Stimulated activated CD4-positive, alpha-beta T cell treated with anti-CD3 and anti-CD28 coated beads, Interleukin-1b, Interleukin-23, amount 100 ng/mL, for 4 hours (primary cell): ENCODE measurements at places on chromosomes 3 and 15.
A peak's percentile ranks its signal among the peaks of the same experiment; 100 is the strongest.

- DNase-seq, result no peak
These were observed 55.6 kb downstream of the TMEM45A start for GRCh38 chr3:100548053-100548452.

GRCh38 chr3:45623846-45624245, 29.3 kb downstream of the LIMD1 start:
- DNase-seq, result no peak

DNA sequence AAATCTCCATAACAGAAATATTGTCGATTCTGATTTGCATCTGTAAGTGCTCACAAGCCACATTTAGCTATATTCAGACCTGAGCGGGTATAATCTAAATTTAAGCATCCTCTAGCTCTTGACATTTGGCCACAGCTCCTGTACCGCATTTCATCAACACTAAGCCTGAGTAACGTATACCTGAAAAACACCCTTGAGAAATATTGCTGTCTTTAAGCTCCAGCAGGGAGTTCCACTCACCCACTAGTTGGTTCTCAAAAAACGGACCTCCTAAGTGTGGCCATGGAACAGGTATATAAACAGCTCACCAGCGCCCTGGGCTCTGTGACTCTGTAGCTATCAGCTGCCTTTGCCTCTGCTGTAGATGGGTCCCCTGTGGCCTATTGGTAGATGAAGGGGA, 80.7 kb downstream of the ABI3BP start:
- DNase-seq, result no peak

GRCh38 chr3:93988283-93988682, 8.3 kb downstream of the ARL13B start:
- no peak for DNase-seq

DNA sequence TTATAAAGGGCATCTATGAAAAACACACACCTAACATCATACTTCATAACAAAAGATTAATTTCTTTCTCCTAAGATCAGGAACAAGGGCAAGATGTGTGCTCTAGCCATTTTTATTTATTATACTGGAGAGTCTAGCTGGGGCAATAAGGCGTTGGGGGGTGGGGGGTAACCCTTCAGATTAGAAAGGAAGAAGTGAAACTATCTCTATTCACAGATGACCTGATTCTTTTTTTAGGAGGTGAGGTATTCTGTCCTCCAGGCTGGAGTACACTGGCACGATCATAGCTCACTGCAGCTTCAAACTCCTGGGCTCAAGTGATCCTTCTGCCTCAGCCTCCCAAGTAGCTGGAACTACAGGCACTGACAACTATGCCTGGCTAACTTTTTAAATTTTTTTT, 89.5 kb upstream of the MANF start:
- DNase-seq, result no peak

DNA sequence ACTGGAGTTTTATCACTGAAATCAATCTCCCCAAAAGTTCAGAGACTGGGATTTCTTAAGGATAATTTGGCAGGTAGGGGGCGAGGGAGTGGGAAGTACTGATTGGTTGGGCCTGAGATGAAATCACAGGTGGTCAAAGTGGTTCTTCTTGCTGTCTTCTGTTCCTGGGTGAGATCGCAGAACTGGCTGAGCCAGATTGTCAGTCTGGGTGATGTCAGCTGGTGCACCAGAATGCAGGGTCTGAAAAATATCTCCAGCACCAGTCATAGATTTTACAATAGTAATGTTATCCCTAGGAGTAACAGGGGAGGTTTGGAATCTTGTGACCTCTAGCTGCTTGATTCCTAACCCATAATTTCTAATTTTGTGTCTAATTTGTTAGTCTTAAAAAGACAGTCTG, 86.7 kb upstream of the SLC25A36 start:
- no peak for DNase-seq

DNA sequence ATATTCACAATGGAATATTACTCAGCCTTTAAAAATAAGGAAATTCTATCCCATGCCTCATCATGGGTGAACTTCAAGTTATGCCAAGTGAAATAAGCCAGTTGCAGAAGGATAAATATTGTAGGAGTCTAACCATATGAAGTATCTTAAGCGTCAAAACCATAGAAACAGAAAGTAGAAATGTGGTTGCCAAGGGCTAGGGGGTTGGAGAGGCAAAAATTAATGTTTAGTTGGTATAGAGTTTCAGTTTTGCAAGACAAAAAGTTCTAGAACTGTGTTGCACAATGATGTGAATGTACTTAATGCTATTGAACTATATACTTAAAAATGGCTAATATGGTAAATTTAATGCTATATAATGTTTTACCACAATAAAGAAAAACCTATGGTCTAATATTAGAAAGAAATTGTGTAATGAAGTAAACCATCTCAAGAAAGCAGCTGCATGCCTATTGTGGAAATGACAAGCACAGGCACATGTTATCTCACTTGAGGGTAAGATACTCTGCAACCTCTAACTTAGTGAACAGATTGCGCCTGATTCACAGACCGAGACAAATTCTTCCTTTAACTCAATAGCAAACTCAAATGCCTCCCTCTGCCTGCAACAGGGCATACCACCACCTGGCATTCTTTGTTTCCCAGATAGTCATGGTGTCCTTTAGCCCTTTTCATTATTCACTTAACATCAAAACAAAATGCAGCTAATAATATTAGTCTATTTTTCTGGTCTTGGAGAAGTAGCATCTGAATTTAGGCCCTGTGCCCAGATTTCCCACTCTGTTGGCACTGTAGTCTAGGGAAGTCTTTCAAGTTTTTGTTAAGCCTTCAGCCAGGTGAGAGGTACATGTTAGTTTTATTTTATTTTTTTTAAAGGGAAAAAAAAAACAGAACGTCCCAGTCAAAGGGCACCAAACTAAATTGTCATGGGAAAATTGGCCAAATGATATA, 80.2 kb upstream of the ACP3 start:
- DNase-seq, result no peak

DNA sequence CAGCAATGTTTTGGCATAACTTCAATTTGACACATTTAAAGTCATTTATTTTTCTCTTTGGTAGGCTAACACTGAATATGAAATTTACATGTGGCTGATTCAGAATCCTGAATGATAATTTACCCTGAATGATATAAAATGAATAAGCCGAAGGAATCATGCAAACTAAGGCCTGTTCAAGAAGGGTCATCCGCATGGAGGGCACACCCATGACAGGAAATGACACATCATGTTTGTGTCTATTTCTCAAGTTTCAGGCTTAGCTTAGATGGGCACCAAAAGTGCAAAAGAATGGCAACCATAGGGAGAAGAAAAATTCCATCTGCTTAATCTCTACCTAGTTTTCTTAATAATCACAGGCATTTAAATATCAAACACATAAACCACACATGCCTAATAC, 141.5 kb downstream of the DUT start:
- no peak for DNase-seq

DNA sequence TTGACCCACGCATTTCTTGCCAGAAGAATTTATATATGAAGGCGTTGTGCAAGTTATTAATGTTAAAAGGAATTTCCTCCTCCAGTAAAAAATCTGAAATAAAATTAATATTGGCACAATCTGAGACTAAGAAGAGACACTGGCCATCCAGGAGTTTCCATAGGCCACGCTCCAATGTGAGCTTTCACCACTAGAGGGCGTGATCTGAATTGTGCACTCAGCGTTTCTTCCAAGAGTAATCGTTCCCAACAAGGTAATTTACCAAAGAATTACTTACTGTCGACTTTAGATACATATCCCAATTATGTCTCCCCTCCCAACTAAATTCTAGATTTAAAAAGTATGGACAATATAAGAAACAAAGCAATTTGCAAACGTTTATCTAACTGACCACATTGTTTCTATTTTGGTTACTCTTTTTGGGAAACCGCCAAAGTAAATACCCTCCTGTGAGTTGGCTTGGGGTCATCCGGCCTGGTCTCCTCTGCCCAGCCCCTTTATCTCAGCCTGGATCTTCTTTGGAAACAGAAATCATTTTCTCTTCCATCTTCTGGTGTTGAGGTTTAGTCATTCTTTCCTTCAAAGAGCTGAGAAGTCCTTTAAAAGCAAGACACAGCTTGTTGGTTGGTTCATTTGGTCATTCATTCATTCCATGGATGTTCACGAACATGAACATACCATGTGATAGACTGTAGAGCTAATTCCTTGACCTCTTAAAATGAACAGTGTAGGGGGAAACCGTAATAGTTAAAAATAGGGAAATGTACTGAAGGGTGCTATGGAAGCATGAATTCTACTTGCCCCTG, 26.2 kb downstream of the POLR2M start:
- peak; percentile 36 for DNase-seq

DNA sequence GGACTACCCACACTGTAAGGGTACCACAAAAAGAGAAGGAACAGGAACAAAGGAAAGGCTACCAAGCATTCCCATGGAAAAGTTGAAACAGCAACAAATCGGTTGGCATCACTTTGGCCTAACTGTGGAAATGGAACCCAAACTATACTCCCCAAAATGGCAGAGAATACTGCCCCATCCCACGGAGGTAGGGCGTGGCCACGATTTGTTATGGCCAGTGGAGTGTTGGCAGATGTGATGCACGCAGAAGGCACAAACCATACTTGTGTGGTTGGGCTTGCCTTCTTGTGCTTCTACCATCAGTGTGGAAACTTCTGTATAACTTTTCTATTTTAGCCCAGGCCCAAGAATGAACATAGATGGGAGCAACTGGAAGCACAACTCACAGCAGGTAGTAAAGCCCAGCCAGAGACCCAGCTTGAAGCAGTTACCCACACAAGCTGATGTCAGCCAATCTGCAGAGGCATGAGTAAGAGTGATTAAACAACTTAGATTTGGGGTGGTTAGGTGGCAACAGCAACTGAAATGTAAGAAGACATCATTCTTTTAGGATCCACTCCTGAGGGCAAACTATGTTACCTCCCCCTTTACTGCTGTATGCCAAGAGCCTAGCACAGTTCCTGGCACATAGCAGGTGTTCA, 64.1 kb downstream of the BTD start:
- DNase-seq, result no peak

DNA sequence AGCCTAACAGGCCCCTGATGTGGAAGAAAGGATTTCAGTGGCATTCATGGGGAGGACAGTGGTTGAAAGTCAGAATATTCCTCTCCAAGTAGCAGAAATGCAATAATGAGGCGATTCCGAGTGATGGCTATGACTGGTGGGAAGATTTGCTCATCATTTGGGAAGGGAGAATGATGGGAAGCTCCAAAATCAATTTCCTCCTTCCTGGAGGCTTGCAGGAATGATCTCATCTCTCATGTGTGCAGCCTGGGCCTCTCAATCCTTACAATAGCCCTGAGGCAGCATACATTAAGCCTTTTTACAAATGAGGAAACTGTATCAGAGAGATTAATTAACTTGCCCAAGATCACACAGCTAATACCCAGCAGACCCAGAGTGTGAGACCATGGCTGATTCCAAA, 58.7 kb downstream of the BOC start:
- DNase-seq, result no peak

- DNase-seq, result no peak
These were observed 618.6 kb downstream of the NLGN1 start for GRCh38 chr3:174016186-174016585.

GRCh38 chr15:23416349-23417276, 30.4 kb downstream of the GOLGA6L2 start:
- no peak for DNase-seq

DNA sequence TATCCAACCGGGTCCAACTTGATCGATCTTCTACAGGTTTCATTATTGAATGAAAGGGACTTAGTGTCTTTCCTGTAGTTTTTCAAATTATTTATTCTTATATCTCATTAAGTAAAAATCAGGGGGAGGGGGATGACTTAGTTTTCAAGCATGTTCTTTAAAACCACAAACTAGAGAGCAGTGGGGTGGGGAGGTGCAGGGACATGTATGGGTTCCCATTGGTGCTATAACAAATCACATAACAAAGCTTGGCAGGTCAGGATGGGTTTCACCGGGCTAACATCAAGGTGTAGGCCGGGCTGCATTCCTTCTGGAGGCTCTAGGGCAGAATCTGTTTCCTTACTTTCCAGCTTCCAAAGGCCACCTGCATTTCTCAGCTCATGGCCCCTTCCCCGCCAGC, 32.7 kb downstream of the CCNL1 start:
- no peak for DNase-seq

GRCh38 chr3:145286937-145287336, 874.0 kb downstream of the PLOD2 start:
- DNase-seq, result no peak

DNA sequence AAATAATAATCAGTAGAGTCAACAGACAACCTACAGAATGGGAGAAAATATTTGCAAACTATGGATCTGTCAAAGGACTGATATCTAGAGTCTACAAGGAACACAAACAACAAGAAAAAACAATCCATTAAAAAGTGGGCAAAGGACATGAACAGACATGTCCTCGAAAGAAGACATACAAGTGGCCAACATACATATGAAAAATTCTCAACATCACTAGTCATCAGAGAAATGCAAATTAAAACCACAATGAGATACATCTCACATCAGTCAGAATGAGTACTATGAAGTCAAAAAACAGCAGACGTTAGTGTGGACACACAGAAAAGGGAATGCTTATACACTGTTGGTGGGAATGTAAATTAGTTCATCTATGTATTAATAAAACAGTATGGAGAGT, 33.7 kb downstream of the SLC2A2 start:
- no peak for DNase-seq

DNA sequence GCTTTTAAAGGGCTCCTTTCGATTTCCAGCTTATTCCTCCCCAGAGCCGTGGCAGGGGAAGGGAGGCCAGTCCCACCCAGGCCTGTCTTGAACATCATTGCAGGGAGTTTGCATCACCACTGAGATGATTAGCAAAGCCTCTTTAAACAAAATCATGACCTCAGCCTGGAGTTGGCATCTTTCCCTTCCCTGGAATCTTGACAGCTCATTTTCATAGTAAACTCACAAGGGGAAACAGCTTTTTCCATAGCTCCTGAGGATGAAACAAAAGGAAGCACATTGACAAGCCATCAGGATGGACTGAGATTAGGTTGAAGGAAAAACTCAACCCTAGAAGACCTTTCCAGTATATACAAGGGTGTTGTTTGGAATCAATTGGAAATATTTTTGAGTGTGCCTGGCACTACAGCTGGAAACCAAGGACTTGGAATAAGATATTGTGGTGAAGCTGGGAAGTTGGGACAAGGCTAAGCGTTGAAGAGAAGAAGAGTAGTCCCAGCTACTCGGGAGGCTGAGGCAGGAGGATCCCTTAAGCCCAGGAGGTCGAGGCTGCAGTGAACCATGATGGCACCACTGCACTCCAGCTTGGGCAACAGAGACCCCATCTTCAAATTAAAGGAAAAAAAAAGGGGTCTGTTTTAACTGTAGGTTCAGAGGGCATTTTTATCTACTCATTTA, 3.1 kb upstream of the LARP6 start:
- DNase-seq, result no peak

GRCh38 chr3:132817646-132818177, 95.5 kb upstream of the NPHP3 start:
- DNase-seq, result no peak

- no peak for DNase-seq
These were observed 128.9 kb downstream of the TFG start for GRCh38 chr3:100838157-100838556.
